COR-L47 (cell line): ENCODE measurements at places on chromosomes 3 and 15.

GRCh38 chr3:30680789-30681648 lies 74.6 kb downstream of the TGFBR2 start:
- no peak for DNase-seq

DNA sequence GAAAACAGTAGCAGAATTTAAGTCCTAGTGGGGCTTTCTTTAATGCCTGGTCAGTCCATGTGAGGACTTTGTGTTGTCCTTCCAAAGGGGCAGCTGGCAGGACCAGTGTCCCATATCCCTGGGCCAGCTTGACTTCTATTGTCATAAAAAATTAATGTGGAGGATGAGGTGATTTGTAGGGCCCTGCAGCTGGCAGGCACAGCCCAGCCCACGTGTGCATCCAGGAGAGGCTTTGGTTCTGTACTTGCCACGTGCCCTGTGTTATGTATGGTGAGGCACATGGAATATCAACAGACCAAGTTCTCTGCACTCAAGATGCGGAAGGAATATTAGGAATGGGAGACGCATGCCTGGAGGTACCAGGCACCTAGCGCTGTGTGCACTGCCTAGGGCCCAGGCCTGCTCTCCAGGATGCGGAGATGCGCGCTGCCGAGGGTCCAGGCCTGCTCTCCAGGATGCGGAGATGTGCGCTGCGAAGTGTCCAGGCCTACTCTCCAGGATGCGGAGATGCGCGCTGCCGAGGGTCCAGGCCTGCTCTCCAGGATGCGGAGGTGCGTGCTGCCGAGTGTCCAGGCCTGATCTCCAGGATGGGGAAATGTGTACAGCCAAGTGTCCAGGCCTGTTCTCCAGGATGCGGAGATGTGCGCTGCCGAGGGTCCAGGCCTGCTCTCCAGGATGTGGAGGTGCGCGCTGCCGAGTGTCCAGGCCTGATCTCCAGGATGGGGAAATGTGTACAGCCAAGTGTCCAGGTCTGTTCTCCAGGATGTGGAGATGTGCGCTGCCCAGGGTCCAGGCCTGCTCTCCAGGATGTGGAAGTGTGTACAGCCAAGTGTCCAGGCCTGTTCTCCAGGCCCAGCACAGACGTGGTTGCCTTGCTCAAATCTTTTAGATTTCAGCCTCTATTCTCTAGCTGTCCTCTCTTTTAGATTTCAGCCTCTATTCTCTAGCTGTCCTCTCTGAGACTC lies 183.3 kb upstream of the ROPN1 start:
- DNase-seq: peak; percentile 47

DNA sequence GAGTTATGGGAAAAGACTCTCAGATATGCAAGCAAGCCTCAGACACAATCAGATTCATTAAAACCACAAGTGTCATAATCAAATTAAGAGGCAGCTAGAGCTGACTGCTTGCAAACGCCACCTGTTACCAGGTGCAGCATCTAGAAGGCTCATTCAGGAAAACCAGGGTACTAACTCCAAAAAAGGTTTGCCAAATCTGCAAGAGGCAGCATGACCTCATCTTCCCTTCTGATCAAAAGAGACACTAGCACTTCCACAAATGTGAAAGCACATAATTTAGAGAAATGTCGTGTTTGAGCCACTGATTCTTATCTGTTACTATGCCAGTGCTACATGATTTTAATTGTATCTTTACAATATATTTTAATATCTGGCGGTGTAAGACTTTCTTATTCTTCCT lies 123.3 kb upstream of the NANOGP8 start:
- no peak for DNase-seq

- no peak for DNase-seq
These were observed 4.5 kb upstream of the RPP25 start for GRCh38 chr15:74960995-74961588.

DNA sequence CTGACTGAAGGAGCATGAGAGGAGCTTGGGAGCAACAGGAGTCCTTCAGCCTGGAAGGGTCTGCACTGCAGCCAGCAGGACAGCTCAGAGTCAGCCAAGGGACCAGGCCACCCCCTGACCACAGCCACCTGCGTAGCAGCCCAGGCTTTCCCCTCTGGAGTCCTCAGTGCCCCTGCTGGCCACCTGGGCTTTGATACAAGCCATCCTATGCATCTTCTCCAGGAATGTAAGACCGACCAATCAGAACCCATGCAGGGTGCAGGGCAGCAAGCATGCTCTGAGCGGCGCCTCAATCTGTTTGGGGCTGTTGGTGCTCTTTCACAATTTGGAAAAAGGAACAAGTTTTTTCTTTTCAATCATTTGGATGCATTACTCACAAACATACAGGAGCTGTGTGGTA lies 52.0 kb downstream of the DZIP1L start:
- no peak for DNase-seq

- DNase-seq: peak; percentile 73
These were observed 775 bp upstream of the CCDC39 start for GRCh38 chr3:180680097-180680430.

DNA sequence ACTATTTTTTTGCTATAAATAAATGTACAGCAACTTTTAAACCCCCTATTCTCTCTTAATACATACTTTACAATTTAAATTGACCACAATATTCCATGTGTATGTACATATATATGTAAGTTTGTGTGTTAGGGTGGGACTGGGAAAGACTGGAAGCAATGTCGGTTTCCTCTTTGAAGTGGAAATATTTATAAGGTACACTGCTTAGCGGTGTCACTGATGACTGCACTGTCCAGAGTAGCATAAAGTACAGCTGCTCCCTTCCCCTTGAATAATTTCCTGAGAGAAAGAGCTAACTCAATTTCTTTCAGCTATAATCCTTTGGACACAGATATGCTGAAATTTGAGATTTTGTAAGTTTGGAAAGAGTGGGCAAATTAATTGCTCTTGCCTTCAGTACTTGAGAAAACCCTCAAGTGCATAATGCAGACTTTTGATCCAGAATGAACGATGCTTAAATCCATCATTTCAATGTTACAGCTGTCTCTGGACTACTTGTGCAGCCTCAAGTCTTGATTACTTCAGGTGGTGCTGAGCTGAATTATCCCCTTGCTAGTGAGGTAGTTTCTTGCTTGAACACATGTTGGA lies 267.0 kb upstream of the CFAP20DC start:
- no peak for DNase-seq

GRCh38 chr3:62451211-62451887 lies 78.0 kb upstream of the FEZF2 start:
- DNase-seq: no peak

- DNase-seq: no peak
These were observed 10.5 kb upstream of the EPHB3 start for GRCh38 chr3:184551103-184551502.

DNA sequence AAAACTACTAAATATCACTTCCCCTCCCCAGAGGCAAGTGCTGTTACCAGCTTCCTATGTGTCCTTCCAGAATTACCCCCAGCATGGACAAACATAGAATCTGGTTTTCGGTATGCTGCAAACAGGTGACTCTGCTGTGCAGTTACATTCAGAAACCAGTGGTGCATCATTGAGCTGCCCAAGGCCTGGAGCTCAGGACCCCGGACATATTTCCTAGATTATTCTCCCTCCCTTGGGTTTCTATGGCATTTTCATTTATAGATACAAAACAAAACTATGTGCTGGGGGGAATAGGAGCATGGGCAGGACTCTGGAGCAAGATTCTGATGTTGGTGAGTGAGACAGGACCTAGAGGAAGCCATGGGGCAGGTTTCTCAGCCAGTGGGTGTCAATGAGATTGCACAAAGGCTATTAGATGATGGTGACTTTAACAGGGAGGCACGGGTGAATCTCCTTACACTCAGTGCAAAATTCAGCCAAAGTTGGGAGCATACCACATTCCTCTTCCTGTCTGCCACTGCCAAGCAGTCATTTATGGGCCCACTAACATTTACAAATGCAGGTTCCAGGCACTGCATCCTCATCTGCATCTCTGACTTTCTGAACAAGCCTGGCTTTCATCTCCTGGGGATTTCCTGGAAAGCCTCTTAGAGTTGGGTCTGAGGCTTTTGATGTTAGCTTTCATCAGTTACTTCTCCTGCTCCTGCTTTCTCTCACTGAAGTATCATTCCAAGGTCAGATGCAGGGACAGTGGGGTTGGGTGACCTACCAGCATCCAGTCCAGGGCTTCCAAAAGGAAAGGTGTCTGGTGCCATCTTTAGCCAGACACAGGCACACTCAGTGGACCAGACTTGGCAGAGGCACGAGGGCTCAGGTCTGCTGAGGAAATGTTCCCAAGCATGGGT lies 44.5 kb downstream of the CMTM7 start:
- no peak for DNase-seq

DNA sequence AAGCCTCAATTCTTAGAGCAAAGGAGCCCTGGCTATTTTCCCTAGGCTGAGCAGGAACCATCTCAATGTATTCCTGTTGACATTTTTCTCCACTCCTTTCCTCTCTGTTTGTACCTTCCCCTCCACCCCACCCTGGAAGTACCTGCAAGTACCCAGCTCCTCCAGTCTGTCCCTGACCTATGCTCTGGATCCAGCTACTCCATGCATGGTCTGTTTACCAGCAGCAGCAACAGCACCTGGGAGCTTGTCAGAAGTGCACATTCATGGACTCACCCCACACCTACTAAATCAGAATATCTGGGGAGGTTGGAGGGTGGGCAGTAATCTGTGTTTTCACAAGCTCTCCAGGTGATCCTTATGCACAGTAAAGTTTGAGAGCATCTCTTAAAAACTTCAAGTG lies 240.7 kb upstream of the UMPS start:
- no peak for DNase-seq

- no peak for DNase-seq
These were observed 203.4 kb upstream of the CGNL1 start for GRCh38 chr15:57172925-57173324.

DNA sequence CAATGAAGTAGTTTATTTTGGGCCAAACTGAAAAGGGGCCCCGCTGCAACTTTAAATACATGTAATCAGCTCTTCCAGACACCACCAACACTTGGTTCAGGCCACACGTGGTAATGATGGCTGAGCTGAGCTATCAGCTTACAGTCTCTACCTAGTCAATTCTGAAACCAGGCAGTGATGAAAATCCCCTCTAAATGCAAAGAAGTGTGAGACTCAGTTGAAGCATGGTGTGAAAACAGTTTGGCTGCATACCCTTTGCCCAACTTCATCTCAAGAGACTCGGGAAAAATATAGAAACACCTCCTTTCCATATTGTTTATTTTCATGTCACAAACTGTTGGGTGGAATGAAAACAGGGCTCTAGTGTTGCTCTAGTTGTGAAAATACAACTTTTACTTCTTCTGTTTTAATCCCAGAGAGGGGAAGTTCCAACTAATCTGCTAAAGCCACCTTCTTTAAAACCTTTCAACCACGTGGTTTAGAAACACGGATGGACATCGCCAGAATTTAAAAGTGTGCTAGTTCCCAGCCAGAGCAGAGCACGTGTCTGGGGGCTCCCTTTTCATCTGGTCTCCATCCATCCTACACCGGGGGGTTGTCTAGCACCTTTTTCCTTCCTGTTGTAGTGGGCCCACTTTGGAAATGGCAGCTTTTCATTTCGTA lies 229.1 kb downstream of the EPHB1 start:
- DNase-seq: no peak

GRCh38 chr3:76035117-76035516 lies 249.8 kb upstream of the ZNF717 start:
- DNase-seq: no peak

DNA sequence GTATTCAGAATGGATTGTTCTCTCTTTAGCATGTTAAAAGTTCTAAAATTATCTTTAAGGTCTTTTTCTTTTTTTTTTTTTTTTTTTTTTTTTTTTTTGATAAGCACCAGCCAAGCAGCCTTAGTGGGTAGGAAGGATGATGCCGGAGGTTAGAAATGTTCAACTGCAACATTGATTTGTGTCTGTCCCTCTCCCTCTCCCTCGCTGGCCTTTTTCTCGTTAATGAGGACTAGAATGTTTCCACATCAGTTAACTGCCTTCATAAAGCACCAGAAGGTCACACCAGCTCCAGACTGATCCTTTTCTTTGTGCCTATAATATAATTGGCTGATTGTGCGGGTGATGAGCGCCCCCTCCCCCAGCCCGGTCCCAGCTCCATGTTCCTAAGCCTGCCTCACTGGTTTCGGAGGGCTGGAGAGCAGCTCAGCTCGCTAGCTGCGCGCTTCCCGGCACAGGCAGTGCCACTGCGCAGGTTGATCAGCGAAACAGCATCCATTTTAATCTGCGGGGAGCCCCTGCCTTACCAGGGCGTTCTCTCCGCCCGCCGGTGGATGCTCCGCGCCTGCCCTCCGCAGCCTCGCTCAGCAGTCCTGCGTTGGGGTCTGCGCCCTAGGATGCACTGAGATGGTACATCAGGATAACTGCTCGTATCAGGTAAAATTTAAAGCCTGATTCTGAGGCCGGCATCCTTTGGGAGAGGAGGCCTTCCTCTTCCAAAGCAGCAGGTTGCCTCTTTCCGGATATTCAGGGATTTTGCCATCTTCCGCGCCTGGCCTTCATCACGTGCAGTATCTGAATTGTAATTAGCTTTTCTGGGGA lies 148.9 kb upstream of the IL12A start:
- peak; percentile 66 for DNase-seq

DNA sequence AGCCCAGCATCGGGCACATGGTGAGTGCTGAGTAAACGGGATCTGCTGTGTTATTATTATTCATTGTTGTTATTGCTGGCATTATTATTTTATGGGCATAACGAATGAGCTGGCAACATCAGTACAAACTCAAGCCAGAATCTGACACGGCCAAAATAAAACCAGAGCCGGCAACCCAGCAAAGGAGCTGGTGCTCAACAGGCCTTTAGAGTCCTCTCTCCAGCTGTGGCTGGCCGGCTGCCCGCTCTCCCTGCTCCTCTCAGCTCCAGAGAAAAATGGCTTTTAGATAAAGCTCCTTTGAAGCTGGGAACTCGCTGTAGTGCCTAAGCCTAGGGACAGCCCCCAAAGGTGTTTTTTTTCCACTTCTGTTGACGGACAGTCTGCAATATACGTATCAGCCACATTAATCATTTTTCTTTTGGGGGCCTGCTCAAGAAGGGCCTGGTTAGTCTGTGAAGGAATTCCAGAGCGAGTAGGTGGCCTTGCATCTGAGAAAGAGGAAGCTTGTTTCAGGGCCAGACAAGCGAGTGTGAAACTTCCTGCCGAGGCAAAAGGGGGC lies 193.9 kb upstream of the UBE2E1 start:
- no peak for DNase-seq

GRCh38 chr15:76289582-76289981 lies 21.7 kb downstream of the ETFA start:
- DNase-seq: no peak

GRCh38 chr15:95690631-95691340 lies 639.7 kb upstream of the NR2F2 start:
- DNase-seq: no peak
